Activated T-cell treated with anti-CD3 and anti-CD28 coated beads for 1 hour (primary cell): ENCODE measurements at places on chromosomes 6 and 20.

DNA sequence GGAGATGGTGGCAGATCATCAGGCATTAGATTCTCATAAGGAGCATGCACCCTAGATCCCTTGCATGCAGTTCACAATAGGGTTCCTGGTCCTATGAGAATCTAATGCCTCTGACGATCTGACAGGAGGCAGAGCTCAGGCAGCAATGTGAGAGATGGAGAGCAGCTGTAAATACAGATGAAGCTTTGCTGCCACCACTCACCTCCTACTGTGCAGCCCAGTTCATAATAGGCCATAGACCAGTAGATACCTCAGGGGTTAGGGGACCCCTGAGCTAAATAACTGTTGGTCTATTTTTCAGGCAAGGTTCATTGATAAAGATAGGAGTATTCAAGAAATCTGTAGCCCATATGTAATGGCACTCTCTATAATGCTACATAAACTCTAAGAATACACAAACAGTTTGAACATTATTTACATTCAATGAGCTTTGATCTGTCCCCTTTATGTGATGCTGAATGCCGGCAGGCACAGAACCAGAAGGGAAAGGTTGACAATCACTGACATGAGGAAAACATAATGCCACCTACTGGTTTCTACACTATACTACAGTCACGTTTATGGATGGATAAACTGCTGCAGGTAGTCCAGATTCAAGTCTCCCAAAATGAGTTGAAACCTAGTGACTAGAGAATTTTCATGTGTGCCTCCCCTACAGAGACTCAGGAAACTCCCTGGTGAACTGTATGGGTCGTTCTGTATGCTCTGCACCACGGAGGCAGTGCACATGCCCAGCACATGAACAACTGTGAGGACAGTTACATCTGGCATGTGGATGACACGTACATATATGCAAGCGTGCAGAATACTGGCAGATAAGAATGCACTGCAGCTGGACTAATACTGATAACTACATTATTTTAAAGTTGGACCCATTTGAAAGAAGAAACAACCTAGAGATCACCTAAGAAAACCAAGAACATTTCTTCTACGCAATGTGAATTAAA is 72.0 kb downstream of the DST start:
- DNase-seq, result no peak

DNA sequence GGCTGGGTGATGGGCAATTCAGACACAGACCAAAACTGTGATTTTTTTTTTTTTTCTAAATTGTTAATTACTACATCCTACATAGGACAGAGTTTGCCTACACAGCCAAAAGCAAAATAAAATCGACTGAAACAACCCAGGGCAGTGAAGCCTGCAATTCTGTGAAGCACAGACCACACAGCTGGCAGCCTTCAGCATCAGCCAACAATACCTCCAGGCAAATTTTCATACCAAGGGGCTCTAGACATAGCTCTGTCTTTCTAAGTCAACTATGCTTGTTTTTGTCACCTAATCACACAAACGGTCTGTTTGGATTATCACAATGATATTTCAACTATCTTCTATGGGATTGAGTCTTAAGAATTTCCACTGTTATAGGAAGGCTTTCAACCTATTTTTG is 17.6 kb downstream of the RMND1 start:
- no peak for DNase-seq

DNA sequence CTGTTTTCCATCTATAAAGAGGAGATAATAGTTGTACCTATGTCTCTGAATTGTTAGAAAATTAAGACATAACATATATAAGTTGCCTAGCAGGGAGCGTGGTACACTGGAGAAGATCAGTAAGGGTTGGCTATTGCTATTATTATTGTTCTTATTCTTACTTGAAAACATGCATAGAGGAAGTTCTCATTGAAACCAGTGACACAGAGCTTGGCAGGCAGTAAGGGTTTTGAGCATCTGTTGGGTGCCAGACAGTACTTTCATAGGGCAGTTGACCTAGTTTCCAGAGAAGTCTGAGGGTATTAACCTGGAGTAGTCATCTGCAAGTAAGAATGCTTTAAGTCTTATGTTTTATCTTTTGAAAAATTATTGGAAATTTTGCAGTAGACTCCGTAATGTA is 13.3 kb upstream of the SGK1 start:
- DNase-seq, result no peak

GRCh38 chr6:122494665-122495272 is 23.2 kb upstream of the SERINC1 start:
- no peak for DNase-seq

- no peak for DNase-seq
These were observed 73.0 kb upstream of the PTCHD4 start for GRCh38 chr6:48183811-48184605.

- DNase-seq, result no peak
These were observed 143.0 kb upstream of the AHI1 start for GRCh38 chr6:135640449-135641111.

GRCh38 chr6:133637436-133637835 is 251.5 kb upstream of the TCF21 start:
- DNase-seq, result no peak

GRCh38 chr6:129843573-129843972 is 17.5 kb downstream of the TMEM244 start:
- DNase-seq, result no peak

GRCh38 chr6:37365791-37366190 is 12.0 kb downstream of the RNF8 start:
- DNase-seq, result no peak

GRCh38 chr6:90186026-90186425 is 110.6 kb downstream of the BACH2 start:
- DNase-seq, result no peak

DNA sequence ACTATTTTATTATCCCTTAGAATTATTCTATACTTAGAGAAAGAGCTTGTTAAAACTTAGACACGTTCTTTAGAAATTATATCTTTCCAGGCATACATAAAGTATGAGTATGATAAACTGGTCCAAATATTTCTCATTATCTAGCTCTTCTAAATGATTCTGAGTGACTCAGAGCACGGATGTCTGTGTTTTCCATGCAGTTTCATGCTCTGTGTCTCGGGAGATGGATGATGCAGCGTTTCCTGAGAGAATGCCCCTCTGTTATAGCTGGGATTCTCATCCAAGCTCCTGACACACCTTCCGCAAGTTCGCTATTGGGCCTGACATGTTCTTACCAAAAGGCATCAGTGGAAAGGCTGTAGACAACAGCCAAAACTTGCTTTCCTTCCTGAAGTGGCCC is 19.3 kb downstream of the SIRT5 start:
- DNase-seq, result no peak
